Left renal pelvis (tissue), 4 donors: ENCODE measurements at places on chromosomes 3 and 15.

GRCh38 chr15:101103598-101103997 is 148.2 kb downstream of the CHSY1 start:
- no peak for DNase-seq

GRCh38 chr15:80531796-80532195 is 127.6 kb downstream of the ARNT2 start:
- no peak for DNase-seq

DNA sequence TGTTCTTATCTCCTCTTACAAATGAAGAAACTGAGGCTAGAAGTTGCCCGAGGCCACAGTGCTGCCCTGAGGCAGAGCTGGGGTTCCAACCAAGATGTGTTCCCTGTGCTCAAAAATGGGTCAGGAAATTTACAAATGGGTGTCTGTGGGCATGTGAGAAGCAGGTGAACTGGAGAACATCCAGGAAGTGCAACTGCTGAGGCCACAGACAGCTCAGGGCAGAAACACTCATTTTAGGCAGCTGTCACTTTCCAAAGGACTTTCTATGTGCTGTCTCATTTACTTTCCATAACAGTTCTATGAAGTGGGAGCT is 47.2 kb upstream of the ATP2B2 start:
- no peak for DNase-seq

DNA sequence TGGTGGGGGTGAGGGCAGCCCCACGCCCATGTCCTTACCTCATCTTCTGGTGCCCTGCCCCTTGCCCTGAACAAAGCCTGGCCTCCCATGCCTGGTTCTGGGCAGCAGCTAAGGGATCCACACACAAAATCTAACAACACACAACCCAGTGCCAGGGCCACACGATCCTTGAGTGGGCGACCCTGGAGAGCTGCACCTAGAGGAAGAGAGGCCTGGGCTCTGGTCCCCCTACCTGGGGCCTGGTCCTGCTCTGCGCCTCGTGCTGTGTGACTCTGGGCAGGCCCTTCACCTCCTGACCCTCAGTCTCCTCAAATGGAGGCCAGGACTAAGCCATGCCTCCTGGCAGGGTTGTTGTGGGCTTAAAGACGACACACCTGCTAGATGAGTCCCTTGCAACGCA is 20.0 kb upstream of the C3orf22 start:
- DNase-seq, result no peak

- DNase-seq, result no peak
Observed at GRCh38 chr3:60269377-60269776, 981.9 kb downstream of the FHIT start.

- no peak for DNase-seq
Observed at GRCh38 chr15:88651971-88652370, 13.2 kb downstream of the ISG20 start.

- no peak for DNase-seq
Observed at GRCh38 chr3:146692254-146692653, 87.1 kb upstream of the PLSCR5 start.

- no peak for DNase-seq
Observed at GRCh38 chr3:54353546-54353945, 231.2 kb downstream of the CACNA2D3 start.

DNA sequence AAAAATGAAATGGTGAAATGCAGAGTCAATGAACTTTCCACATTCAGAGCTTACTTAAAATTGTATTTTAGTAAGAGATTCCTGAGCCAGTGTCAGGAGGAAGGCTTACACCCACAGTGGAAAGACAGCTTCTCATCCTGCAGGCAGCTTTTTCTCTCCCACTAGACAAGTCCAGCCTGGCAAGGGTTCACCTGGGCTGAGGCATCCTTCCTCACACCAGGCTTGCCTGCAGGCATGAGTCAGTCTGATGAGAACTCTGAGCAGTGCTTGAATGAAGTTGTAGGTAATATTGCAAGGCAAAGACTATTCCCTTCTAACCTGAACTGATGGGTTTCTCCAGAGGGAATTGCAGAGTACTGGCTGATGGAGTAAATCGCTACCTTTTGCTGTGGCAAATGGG is 3.1 kb downstream of the CCR4 start:
- no peak for DNase-seq

DNA sequence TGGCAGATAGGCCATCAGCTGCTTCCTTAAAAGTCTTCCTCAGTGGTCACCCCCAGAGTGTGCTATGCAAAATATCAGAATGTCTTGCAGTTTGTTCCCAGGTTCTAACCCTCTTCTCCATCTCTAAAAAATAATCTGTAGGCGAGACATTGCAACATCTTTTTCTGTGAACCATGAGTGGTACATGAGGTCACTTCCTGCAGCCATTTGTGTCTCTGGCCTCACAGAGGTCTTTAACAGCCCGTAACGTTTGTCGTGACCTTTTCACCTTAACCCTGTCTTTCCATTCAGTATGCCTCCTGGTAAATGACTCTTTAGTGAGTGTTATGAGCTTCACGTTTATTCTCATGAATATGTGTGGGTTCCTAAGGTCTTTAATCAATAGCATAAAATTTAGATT is 145.4 kb downstream of the KLHL25 start:
- no peak for DNase-seq

- peak; percentile 15 for DNase-seq
Observed at GRCh38 chr3:109382588-109382987, 45.2 kb upstream of the DPPA4 start.

GRCh38 chr3:157132936-157133335 is 27.0 kb downstream of the CCNL1 start:
- DNase-seq, result no peak

- no peak for DNase-seq
Observed at GRCh38 chr15:80404057-80404760, at the start of gene ARNT2. Gene ARNT2 (plus strand): TSS chr15:80404382. CDS start chr15:80404516, 134 bp downstream.

GRCh38 chr15:59646277-59646676 is 11.0 kb downstream of the GTF2A2 start:
- DNase-seq, result no peak

- DNase-seq, result no peak
Observed at GRCh38 chr3:150255413-150255812, 152.7 kb upstream of the TSC22D2 start.

DNA sequence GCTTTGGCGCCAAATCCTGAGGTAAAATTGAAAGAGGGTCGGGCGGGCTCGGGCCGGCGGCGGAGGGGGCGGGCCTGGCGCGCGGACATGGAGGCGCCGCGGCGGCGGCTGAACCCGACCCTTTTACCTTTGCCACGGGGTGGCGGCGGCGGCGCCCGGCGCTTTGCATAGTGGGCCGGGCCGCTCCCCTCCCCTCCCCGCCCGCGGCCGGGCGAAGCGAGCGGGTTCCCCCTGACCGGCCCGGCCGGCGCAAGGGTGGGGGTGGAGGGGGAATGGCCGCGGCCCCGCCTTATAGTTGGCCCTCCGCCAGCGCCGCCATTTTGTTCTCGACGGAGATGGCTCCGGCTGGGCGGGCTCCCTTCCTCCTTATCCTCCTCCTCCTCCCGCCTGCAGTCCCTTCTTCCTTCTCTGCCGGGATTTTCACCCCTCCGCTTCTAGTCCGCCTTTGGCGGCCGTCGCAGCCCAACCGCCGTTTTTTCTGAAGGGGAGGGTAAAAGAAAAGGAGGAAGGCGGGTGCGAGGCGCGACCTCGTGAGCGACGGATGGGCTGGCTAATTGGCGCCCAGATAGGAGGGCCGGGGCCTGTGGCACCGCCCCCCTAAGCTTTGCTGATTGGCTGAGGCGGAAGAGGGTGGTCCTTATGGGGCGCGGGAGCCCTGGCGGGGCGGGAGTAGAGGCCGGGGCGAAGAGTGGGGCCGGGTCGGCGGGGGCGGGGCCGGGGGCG is 664 bp downstream of the NR2C2 start:
- DNase-seq, result peak; percentile 96

DNA sequence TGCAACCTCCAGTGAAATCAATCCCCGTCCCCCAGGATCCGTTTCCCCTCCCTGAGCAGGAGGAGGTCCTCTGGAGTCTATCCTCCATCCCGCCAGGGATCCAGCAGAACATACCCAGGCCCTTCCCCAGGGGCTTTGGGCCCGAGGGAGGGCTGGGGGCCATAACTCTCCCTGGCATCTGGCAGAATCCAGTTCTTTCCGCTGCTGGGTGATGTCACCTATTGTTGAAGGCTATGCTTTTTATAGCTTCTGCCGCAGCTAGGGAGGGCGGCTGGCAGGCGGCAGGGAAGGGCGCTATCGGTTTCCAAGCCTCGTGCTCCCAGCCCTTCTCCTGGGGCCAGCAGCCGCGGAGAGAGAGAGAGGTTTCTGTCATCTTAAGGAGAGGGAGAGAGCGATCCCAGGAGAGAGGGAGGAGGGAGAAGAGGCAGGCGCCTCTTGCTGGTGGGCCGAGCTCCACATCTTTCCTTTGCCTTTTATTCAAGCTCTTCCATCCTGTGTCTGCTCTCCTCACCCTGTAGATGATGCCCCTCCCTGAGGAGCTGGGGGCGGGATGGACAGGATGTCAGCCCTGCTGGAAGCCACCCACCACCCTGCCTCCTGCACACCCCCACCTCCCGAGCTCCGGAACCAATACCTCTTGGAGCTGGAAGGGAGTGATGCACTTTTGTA is 120.1 kb downstream of the ANP32A start:
- DNase-seq, result peak; percentile 55

GRCh38 chr3:185709251-185709955 is 115.4 kb downstream of the IGF2BP2 start:
- DNase-seq, result no peak

DNA sequence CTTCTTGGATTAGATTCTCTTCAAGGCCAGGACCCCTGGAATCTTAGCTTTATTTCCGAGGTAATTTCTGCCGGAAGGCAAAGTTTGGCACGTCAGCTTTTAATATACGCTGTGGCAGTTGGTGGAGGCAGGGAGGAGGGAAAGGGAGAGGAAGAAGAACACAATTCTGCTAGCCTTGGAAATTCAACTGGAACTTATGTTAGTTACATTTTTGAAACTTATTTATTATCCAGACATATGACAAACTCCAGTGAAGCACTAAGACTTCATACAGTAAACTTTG is 100.1 kb upstream of the TSC22D2 start:
- no peak for DNase-seq

GRCh38 chr3:101903451-101903871 is 54.1 kb downstream of the NFKBIZ start:
- DNase-seq, result no peak

DNA sequence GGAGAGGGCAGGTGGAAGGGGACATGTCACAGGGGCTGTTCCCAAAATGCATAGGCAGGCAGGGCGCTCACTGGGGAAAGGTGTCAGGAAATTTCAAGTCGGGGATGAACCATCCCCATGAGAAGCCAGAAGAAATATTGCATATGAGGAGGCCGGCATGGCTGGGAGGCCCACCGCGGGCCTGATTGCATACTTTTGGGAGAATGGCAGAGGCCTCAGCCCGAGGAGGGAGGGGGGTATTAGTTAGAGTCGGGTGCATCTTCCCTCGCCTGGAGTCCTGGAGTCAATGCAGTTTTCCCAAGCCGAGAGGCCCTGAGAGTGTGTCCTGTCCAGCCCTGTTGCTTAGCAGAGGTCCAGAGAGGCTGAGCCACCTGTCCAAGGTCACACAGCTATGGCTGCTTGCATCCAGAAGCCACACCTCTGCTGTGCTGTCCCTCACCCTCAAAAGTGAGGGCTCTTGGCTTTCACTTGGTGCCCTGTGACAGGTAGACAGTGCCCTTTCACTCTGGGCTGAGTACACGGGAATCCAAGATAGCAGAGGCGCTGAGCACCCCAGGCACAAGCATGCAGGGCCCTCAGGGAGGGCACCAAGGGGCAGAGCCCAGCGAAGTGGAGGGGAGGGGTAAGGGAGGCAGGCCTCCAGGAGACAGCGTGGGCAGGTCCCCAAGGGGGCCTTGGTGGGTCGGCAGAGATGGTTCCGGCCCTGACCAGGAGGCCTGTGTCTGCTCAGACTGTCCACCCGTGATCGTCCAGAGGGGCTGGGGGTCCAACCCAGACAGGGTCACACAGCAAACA is 48.5 kb downstream of the GRIP2 start:
- DNase-seq, result no peak
